ENCODE measurements at places on chromosomes 4 and X. TPM values are rescaled to one million over a fixed set of nuclear protein-coding genes. Genes with fewer than 3 reads are reported as not detected.
A peak's percentile ranks its signal among the peaks of the same experiment; 100 is the strongest.

DNA sequence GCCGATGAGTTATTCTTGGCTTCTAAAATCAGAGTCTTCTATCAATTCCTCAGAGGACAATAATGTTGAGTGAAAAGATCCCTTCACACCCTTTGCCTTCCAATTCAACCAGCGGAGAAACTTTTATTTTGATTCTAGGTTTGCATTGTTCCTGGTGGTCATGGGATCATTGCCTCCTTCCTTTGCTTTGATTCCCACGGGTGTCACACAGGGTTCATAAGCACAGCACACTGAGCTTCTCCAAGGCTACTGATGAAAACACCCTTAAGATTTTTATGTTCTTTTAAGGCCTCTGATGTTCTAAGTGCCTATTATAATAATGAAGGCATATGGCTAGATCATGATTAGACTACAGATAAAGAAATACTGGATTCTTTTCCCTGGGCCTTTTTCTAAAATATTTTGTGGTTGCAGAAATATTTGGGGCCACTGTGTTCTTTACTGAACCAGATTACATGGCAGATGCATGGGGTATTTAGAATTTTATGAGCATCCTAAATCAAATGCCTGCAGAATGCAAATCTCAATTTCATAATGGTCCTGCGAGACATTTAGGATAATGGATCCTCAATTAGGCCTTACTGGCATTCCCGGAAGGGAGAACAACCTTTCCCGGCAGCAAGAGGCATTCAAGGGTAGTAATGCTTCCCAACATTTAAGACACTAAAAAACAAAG, 43.9 kb upstream of the FGFBP2 start:
- no peaks in the 10 kb centered on the region for H3K4me1 ChIP-seq
- no peak overlapping the region for H3K27ac ChIP-seq
- peaks cover 26% of the 10 kb centered on the region for H3K27me3 ChIP-seq
- no peak overlapping the region for H3K4me3 ChIP-seq
- no peak for DNase-seq
- H3K36me3 ChIP-seq: no peaks in the 10 kb centered on the region

Gene ZNF827
- 6.7 TPM for total RNA-seq

DNA sequence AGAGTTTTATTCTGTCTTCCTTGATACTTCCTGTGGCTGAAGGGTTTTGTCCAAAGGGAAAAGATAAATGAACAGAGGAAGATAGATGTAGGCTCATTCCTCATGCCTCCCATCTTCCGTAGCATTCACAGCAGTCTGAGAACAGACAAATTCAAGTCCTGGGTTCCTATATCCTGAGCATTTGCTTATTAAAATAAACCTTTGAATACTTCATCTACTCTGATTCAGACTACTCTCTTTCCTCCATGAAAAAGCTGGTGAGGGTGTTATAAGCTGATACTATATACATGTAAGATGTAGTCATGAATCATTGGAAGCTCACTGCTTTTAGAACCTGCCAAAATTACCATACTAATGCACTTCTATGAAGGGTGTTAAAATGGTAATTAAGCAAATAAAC, 61.2 kb downstream of the GAB1 start:
- H3K27me3 ChIP-seq: no peaks in the 10 kb centered on the region
- peak; percentile 82 for DNase-seq
- H3K4me1 ChIP-seq: peaks cover 7% of the 10 kb centered on the region
- H3K27ac ChIP-seq: peak overlapping the region; percentile 79

Gene CLDN2
- not detected for total RNA-seq

DNA sequence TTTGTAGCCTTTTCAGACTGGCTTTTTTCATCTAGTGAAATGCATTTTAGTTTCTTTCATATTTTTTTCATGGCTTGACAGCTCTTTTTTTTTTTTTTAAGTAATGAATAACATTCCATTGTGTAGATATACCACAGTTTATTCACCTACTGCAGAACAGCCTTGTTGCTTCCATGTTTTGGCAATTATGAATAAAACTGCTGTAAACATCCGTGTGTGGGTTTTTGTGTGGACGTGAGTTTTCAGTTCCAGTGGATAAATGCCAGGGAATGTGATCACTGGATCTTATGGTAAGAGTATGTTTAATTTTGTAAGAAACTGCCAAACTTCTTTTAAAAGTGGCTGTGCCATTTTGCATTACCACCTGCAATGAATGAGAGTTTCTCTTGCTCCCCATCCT, 160.8 kb downstream of the SOWAHB start:
- peaks cover 21% of the 10 kb centered on the region for H3K36me3 ChIP-seq
- no peak overlapping the region for H3K4me3 ChIP-seq
- peaks cover 38% of the 10 kb centered on the region for H3K4me1 ChIP-seq
- H3K27me3 ChIP-seq: no peaks in the 10 kb centered on the region
- DNase-seq: peak; percentile 70
- peak overlapping the region; percentile 93 for H3K27ac ChIP-seq

- H3K4me3 ChIP-seq: no peak overlapping the region
- no peaks in the 10 kb centered on the region for H3K27me3 ChIP-seq
- no peaks in the 10 kb centered on the region for H3K36me3 ChIP-seq
Observed at GRCh38 chrX:25178555-25178954, 162.8 kb upstream of the ARX start.

Gene GC
- total RNA-seq: not detected

DNA sequence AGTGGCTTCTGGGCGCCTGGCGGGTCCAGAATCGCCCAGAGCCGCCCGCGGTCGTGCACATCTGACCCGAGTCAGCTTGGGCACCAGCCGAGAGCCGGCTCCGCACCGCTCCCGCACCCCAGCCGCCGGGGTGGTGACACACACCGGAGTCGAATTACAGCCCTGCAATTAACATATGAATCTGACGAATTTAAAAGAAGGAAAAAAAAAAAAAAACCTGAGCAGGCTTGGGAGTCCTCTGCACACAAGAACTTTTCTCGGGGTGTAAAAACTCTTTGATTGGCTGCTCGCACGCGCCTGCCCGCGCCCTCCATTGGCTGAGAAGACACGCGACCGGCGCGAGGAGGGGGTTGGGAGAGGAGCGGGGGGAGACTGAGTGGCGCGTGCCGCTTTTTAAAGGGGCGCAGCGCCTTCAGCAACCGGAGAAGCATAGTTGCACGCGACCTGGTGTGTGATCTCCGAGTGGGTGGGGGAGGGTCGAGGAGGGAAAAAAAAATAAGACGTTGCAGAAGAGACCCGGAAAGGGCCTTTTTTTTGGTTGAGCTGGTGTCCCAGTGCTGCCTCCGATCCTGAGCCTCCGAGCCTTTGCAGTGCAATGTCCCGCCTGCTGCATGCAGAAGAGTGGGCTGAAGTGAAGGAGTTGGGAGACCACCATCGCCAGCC, at the start of gene ATOH1:
ATOH1 (plus strand) TSS at position 422 of the 663 bp plus-strand sequence; CDS start at position 596, 174 bp downstream.
- no peaks in the 10 kb centered on the region for H3K36me3 ChIP-seq
- H3K27me3 ChIP-seq: peaks cover 62% of the 10 kb centered on the region
- DNase-seq: no peak
- peak within 1 kb of the TSS; percentile 17 for H3K4me3 ChIP-seq
- no peak within 1 kb of the TSS for H3K27ac ChIP-seq
- no peaks in the 10 kb centered on the region for H3K4me1 ChIP-seq

DNA sequence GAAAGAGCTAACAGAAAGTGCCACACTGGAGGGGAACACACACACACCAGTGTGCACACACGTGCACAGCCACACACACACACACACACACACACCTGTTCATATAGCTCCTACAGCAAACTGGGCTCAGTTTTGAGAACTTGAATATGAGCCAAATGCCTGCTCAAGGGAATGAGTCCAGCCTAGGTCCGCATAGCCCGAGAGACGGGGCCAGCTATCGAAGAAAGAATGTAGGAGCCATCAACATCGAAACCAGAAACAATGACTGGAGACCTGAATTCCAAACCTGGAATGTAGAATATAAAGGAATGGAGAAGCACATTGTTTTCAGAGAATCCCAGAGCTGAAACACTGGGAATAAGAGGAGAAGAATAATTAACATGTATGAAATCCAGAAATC, 37.6 kb upstream of the ERVMER34-1 start:
- no peak overlapping the region for H3K27ac ChIP-seq
- H3K4me3 ChIP-seq: no peak overlapping the region
- DNase-seq: no peak

GRCh38 chr4:61251129-61251528, 51.0 kb downstream of the ADGRL3 start:
- H3K27ac ChIP-seq: no peak overlapping the region
- no peaks in the 10 kb centered on the region for H3K4me1 ChIP-seq
- no peak overlapping the region for H3K4me3 ChIP-seq
- no peaks in the 10 kb centered on the region for H3K36me3 ChIP-seq

GRCh38 chr4:161101881-161102280, 1061.9 kb downstream of the FSTL5 start:
- H3K4me3 ChIP-seq: no peak overlapping the region
- H3K27me3 ChIP-seq: no peaks in the 10 kb centered on the region
- DNase-seq: no peak
- H3K27ac ChIP-seq: no peak overlapping the region
- H3K36me3 ChIP-seq: no peaks in the 10 kb centered on the region

DNA sequence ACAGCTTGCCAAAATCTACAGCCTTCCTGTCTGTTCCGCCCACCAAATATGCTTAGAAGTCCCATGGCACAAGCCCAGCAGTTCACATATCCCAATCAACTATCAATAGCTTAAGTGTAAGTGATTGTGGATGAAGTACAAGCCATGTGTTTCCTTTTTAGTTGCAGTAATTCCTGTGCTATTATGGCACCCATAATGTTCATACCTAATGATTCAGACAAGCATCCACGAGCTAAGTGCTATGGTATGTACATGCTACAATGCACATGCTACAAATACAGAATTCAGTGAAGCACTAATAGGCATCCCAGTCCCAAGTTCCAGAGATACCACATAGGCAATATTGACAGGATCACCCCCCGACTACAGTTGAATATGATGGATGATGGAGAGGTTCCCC, 94.5 kb downstream of the PCDH19 start:
- no peaks in the 10 kb centered on the region for H3K36me3 ChIP-seq
- H3K4me3 ChIP-seq: no peak overlapping the region
- no peak overlapping the region for H3K27ac ChIP-seq
- no peak for DNase-seq
- no peaks in the 10 kb centered on the region for H3K4me1 ChIP-seq

- no peak overlapping the region for H3K27ac ChIP-seq
- no peaks in the 10 kb centered on the region for H3K36me3 ChIP-seq
- no peaks in the 10 kb centered on the region for H3K4me1 ChIP-seq
- H3K4me3 ChIP-seq: no peak overlapping the region
Observed at GRCh38 chr4:157837071-157837703, 335.6 kb downstream of the GASK1B start.

DNA sequence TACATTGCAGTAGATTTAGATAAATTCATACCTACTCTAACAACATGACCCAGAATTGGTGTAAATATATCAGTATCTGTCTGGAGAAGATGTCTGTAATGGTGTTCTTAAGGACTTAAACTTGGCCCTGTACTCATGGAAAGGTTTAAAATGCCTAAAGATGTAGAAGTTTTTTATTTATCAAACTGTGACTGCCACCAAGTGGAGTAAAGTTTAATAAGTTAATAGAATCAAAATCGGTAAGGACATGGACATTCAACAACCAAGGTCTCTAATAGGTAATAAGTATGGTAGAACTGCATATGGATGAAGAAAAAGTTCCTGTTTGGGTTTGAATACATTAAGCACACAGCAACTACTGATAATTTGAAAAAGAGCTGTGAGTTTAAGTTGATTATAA, 474.0 kb upstream of the NDST3 start:
- no peak overlapping the region for H3K27ac ChIP-seq
- DNase-seq: peak; percentile 40
- H3K4me3 ChIP-seq: no peak overlapping the region

DNA sequence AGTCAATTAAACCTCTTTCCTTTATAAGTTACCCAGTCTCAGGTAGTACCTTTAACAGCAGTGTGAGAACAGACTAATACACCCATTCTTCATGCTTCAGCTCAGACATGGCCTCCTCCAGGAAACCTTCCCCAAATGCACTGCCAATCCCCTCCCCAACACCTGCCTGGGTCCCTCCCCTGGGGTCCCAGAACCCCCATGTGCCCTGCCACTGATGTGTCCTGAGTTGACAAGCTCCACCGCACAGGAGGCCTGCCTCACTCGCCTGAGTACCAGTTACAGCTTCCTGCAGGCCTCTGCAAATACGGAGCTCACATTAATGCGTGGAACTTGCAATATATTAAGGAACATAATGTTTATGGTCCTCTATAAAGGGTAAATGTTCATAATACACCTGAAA, 34.9 kb upstream of the CRMP1 start:
- H3K27ac ChIP-seq: no peak overlapping the region
- no peaks in the 10 kb centered on the region for H3K4me1 ChIP-seq
- DNase-seq: no peak
- H3K36me3 ChIP-seq: no peaks in the 10 kb centered on the region
- H3K4me3 ChIP-seq: no peak overlapping the region
- peaks cover 10% of the 10 kb centered on the region for H3K27me3 ChIP-seq

DNA sequence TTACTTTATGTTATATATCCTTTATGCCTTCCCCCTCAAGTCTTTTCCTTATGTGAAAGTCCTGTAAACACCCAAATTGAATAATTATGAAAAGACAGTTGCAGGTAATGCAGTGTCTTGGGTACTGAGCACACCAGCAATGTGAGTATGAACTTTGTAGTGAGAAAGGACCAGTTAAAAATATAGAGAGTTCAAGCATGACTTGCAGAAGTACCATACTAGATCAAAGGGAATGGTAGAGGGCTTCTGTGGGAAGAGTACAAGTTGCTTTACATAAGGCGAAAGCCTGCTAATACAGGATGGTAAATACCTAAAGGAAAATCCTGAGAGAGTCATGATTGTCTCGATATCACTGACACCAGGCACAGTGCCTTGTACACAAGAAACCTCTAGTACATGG, 25.7 kb downstream of the KIAA0232 start:
- H3K27me3 ChIP-seq: no peaks in the 10 kb centered on the region
- H3K4me1 ChIP-seq: peaks cover 2% of the 10 kb centered on the region
- no peaks in the 10 kb centered on the region for H3K36me3 ChIP-seq
- H3K4me3 ChIP-seq: no peak overlapping the region

- H3K27me3 ChIP-seq: peaks cover 6% of the 10 kb centered on the region
- no peak overlapping the region for H3K4me3 ChIP-seq
- no peaks in the 10 kb centered on the region for H3K4me1 ChIP-seq
- peak; percentile 70 for DNase-seq
Observed at GRCh38 chrX:24245202-24245601, 68.7 kb downstream of the SUPT20HL2 start.

Gene CXCL6
- total RNA-seq: not detected

Data from IMR-90 (cell line).